ENCODE measurements at places on chromosomes 5 and 9.

GRCh38 chr9:135062254-135062653 is 25.2 kb upstream of the OLFM1 start:
- no peak for DNase-seq

DNA sequence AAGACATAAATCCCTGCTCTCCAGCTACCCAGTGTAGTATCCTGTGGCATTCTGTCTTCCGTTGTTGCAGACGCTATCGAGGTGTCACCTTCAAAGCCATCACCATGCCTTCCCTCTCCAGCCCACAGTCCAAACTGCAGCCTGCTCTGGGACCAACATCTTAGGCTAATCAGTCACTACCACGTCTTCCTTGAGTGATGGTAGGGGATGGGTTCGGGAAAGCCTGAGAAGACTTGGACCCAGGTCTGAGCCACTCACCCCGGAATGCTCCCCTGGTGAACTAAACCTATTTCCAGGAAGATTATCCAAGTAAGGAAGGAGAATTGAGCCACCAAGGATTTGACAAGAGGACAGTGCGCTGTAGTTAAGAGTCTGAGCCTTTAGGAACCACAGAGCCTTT is 52.9 kb upstream of the IRX1 start:
- DNase-seq: no peak

- peak; percentile 41 for DNase-seq
These were observed 19.3 kb downstream of the CDKN2A start for GRCh38 chr9:21974722-21975409.

GRCh38 chr9:27589462-27589861 is 16.2 kb upstream of the C9orf72 start:
- DNase-seq: no peak

GRCh38 chr5:178387856-178388190 is 155.2 kb upstream of the PHYKPL start:
- DNase-seq: no peak

DNA sequence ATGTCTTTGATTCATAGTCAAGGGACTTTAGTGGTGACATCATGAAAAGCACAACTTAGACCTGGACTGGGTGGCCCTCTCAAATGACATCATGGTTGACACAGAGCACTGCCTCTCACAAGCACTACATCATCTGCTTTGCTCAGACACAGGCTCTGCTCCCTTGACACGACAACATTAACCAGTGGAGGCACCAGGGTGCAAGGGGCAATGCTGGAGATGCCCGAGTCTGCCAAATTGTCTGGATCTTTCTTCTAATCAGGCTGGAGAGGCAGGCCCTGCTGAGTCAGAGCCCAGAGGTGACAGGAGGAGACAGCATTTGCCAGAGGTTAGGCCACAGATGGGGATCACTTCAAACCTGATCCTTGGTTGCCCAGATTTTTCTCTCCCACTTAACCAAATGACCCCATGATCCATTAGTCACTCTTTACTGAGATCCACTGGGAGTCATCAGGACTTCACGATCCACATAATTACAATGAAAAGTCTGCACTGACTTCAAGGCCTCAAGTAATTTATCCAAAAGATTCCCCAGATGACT is 174.4 kb downstream of the SLIT3 start:
- DNase-seq: no peak

DNA sequence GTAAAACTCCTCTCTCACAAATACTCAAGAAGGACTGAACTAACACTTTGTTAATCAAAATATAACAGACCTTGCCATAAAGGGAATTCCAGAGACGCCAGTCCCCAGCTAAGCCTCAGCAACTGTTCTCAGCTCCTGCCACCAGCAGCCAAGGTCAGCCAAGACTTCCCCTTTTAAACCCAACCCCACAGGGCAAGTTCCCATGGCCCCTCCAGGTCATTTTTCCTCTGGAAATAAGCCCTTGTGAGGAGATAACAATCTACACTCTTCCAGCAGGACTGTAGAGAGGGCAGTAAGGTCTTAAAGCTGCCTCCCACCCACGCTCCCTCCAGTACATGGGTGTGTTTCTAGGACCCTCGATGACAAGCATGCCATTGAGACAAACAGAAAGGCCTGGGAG is 78.3 kb downstream of the DPYSL3 start:
- no peak for DNase-seq

GRCh38 chr9:19018201-19018600 is 14.8 kb downstream of the SAXO1 start:
- no peak for DNase-seq

- DNase-seq: no peak
These were observed 83.0 kb downstream of the NTNG2 start for GRCh38 chr9:132244582-132245455.

GRCh38 chr5:139262742-139263445 is 30.6 kb upstream of the MATR3 start:
- DNase-seq: peak; percentile 57

Data from stimulated activated naive CD4-positive, alpha-beta T cell treated with Interleukin-2 at 50 U/mL for 16 hours (primary cell).